H1 (cell line): ENCODE measurements at places on chromosomes 6 and 20. TPM values are rescaled to one million over a fixed set of nuclear protein-coding genes. Genes with fewer than 3 reads are reported as not detected.

DNA sequence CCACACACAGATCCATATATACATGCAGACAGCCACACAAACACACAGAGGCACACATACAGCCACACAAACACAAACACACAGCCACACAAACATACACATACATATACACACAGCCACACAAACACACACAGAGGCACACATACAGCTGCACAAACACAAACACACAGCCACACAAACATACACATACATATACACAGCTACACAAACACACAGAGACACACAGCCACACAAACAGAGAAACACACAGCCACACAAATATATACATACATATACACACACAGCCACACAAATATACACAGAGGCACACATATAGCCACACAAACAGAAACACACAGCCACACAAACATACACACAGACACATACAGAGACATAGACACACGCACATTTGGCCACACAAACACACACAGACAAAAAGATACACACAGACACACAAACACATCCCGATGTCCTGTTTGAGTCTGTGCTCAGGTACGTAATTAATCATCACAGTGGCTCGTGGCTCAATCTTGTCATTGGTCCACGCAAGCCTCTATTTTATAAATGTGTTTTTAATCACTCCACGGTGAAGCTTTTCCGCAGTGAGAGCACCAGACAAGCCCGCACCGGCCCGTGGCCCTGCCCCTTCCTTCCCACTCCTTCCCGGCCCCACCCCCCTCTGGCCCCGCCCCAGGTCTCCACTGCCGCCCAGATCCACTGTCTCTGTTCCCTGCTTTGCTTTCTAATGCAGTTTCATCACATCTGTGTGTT, 135.3 kb downstream of the CDH4 start:
- no peak for DNase-seq

DNA sequence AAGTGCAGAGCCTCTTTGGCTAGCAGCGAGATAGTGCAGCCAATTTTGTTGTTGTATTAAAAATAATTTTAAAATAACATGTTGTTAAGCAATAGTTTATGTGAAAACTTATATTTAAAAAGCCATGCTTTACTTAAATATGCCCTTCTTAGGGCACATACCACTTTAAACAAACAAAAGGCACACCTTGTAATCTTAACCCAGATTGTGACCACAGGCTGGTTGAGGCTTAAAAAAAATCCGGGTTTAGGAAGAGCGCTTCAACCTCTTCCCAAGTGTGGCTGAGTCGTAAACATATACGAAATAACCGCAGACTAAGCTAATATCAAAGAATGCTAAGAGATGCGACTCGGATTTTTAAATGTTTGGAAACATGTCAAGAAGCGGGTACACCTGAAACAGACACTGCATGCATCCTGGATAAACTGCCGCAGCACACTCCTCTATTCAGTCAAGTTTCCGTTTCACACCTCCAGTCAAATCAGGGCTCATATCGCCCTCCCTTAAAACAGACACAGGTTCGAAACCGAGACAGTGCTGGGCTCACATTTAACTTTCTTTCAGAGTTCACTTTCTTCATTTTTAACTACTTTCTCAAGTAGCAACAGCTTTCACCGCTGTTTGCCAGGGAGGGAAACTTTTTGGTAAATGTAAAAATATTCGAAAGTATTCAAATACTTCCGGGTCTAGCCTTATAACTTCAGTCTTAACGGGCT, 1.5 kb downstream of the DEK start:
- no peak for DNase-seq

- no peak for DNase-seq
Observed at GRCh38 chr6:39417440-39417839, 94.9 kb upstream of the KCNK16 start.

WFDC12 gene
- not detected in 2 replicates for total RNA-seq

PRDM1 gene
- total RNA-seq = 0.74 and 1.1 TPM in 2 replicates

MTG2 gene
- total RNA-seq = 22.8 and 24.1 TPM in 2 replicates

DNA sequence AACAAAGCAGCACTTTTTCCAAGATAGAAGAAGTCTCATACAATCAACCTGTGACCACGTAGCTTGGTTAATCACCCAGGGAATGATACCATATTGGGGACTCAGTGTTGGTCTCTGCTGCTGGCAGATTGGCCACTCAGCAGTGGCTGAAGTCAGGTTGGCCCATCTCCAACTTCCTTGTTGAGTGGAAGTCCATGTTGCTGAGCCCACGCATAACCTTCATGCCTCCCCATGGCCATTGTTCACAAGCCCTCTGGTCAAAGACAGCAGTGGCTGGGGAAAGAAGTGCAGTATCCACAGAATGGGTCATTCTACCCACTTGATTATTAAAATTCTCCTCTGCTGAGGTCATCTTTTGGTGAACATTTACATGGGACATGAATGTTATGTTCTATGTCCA, 38.5 kb downstream of the PKIB start:
- no peak for DNase-seq

GRCh38 chr20:62117658-62118057, 4.6 kb upstream of the LSM14B start:
- no peak for DNase-seq

DNA sequence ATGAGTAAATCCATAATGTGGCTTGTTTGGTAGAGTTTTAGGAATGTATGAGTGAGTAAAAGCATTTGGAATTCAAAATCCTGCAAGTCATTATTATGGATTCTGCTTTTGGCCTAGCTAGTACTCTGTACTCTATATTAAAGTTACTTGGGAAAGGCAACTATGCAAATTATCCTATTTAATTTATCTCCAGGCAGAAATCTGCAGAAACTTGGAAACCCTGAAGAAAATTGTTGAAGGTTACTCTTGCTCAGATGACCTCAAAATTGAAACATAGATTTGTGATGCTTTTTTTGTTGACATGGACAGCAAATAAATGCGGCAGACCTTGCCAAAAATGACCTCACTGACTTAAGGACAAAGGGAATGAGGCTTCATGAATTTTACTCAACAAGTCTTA, 477.1 kb upstream of the EYS start:
- DNase-seq = no peak
